ENCODE measurements at places on chromosomes 5 and 9.
A peak's percentile ranks its signal among the peaks of the same experiment; 100 is the strongest.

- no peak for DNase-seq
These were observed 91.4 kb upstream of the PHYKPL start for GRCh38 chr5:178323961-178324360.

GRCh38 chr5:150214289-150214688, 24.4 kb downstream of the SLC6A7 start:
- no peak for DNase-seq

DNA sequence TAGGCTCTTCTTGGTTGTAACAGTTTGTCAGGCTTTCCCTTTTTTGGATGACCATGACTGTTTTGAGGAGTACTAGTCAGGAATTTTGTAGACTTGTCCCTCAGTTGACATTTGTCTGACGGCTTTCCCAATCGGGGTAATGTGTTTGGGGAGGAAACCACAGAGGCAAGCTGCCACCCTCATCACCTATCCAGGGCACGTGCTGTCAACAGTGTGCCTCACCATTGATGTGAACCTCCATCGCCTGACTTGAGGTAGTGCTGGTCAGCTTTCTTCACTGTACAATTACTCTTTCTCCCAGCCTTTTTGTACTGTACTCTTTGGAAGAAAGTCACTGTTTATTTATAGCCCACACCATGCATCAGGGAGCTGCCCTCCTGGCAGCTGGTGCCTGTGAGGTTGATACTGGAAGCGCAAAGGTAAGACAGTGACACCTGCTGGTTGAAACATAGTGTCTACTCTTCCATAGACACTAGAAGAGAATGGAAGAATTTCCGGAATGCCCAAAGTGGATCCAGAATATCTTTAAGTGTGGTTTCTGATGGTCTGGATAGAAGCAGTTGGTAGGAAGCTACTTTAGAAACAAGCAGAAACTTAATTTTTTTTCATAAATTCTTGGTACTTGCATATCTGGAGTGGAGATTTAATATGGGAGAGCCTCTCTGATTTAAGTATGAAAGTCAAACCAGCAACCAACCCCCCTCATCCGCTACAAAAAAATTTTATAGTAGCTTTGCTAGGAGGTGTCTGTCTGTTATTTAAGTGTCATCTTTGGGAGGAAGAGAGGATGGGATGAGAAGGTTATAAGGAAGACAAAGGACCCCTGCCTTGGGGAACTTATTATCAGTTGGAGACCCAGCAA, 69.3 kb downstream of the SNX30 start:
- peak; percentile 62 for DNase-seq

- DNase-seq: no peak
These were observed 42.4 kb downstream of the CERT1 start for GRCh38 chr5:75469017-75469416.

- no peak for DNase-seq
These were observed 112.5 kb upstream of the EMB start for GRCh38 chr5:50553560-50553984.

- DNase-seq: no peak
These were observed 99.8 kb downstream of the ZDHHC21 start for GRCh38 chr9:14593406-14593805.

DNA sequence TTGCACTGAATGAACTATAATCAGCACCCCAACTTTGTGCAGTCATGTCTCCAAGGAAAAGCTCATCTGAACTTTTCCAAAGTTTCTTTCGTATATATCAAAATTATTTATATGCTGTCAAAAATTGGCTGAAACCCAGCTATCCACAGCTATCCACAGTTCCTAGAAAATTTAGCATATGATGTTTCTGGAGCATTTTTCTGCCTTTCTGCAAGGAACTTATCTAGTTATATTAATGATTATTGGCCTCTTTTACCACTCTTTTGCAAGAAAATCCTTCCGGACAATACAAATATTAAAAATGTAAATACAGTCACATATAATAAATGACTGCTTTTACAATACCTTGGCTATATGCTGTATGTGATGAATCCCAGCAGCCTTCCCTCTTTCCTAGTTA, 270.2 kb downstream of the TMEM167A start:
- DNase-seq: no peak

DNA sequence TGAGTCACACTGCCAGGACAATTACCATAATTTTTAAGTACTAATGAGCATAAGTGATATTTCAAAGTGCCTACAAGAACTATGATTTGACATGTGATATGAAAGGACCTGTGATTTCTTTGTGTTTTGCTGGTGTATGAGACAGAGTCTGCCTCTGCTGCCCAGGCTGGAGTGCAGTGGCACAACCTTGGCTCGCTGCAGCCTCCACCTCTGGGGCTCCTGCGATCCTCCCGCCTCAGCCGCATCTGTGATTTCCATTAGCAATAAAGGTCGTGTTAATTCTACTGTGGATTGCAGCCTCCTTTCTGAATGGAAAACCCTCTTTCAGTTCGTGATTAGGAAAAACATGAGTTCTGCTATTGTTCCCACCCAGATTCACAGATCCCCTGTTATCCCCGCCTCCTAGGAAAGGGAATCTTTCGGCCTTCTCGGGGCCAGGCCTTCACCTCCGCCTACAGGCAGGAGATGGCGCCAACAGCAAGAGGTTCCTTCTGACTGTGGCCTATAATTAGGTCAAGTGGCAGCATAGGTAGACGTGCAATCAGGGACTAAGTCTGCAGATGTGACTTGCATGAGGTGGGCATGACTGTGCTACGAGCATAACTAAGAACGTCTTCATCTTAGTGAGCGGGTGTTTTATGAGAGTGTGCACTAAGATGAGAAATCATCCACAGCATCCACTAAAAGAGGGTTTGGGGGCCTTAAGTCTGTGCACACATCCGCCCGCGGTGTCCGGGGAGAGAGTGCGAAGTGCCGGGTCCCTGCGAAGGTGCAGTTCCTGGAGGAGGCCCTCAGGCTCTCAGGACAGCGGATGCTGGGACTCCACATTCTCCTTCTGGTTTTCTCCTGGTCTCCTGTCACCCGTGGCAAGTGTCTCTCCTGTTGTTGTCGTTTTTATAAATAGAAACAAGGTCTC, 23.1 kb downstream of the TRIM7 start:
- peak; percentile 68 for DNase-seq

DNA sequence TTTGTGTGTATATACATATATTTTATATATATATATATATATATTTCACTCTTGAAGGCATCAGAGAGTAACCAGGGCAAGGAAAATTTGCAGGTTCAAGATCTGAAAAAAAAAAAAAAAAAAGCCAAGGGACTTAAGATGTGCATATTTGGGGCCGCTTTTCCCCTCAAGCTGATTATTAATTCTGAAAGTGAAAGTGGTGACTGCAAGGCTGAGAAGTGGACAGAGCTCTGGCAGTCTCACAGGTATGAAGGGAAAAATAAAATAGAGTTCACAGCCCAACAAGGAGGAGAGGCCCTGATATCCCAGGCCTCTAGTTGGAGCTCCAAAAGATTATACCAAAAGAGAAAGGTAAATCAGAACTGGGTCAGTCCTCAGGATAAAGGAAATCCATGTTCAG, 234.4 kb upstream of the GAS1 start:
- no peak for DNase-seq

DNA sequence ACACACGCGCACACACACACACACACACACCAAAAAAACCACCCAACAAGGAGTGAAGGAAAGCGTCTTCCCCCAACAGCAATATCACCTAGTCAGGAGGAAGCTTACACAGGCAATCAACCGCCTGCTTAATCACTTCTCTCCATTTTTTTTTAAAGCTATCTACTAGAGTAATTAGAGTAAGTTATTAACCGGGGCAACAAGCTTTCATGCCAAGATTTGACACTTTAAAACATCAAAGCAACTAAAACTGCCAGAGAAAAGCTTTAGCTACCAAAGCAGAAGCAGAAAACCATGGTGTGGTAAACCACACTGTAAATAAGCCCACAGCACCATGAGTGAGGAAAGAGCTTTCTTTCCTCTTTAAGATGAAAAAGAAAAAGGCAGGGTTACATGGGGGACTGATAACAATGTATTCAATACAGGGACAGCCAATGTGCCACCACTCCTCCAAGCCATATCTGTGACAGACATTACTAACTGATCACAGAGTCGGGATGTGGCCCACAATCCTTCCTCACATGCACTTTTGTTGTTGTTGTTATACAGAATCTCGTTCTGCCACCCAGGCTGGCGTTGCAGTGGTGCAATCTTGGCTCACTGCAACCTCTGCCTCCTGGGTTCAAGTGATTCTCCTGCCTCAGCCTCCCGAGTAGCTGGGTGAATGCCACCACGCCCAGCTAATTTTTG, 282.1 kb downstream of the CRB2 start:
- DNase-seq: no peak

- DNase-seq: no peak
These were observed 47.3 kb downstream of the S1PR3 start for GRCh38 chr9:89038382-89039103.

DNA sequence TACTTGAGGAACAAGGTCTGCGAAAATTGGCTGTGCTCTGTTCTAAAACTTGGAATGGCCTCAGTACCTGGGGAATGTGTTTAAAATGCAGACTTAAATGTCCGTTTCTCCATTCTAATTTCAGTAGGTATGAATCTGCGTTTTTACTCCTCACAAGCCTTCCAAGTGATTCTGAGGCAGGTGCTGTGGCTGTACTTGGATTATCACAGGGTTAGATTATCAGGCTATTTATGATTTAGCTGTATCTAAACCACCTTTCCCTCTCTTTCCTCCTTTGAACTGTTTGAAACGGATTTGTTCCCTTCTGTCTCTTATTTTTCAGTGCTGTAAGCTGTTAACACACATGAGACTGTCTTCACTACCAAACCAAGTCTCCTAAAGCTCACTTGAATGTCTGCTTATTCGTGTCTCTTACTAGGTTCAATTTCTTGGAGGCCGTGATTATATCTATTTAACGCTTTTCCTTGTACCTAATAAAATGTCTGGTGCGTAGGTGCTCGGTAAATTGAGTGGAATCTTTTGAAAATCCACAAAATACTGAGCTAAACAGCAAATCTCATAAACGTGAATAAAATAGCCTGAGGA, 714 bp upstream of the CETN3 start:
- no peak for DNase-seq

- no peak for DNase-seq
These were observed 184.0 kb downstream of the FBXO4 start for GRCh38 chr5:42109006-42109572.

DNA sequence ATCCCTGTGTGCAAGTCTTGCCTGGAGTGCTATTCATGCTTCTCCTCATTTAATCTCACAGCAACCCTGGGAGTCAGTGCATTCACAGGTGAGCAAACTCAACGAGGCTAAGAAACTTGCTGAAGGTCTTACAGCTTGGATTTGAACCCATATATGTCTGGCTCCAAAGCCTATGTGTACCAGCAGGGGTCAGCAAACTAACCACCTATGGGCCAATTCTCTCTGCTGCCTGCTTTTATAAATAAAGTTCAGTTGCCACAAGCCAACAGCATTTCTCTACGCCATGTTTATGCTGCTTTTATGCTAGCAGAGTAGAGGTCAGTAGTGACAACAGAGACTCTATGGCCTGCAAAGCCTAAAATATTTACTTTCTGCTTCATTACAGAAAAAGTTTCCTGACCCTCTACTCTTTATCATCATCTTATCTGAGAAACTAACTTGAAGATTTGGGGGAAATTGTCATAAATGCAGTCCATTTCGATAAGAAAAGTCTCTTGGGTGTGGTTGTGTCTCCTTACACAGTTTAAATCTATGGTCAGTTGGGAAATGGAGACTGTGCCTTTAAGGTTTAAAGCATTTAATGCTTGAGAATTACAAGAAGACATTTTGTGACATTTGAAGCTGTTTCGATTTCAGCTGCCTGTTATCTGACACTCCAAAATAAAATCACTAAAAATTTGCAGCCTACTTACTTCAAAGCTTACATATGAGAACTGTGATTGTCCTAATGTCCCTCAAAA, 137.7 kb downstream of the PRELID2 start:
- DNase-seq: peak; percentile 45

- no peak for DNase-seq
These were observed 140.9 kb downstream of the HSPA4 start for GRCh38 chr5:133192716-133193115.

DNA sequence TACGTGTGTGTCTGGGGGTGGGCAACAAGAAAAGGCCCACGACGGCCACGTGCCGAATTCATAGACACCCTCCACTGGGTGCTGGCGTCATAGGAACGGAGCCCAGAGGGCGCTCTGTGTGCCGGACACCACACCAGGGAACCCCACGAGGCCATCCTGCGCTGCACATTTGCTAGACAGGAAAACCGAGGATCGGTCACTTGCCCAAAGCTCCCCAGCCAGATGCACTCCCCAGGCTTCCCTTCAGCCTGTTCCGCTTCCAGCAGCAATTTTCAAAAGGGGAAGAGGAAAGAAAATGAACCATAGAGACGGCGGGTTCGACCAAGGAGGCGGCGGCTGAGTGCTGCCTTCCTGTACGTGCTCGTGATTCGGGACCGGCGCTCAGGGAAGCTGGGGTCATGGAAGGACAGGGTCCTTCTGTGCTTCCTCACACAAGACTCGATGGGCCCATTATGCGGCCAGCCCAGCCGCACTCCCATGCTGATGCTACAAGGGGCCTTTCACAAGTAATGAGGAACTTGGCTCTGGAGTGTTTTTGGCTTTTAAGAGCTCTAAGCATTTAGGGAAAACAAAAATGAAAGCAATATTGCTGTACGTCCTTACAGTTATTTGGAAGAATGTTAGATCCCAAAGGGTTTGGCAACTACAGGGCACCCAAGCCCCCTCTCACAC, 124.6 kb upstream of the SARDH start:
- DNase-seq: no peak

DNA sequence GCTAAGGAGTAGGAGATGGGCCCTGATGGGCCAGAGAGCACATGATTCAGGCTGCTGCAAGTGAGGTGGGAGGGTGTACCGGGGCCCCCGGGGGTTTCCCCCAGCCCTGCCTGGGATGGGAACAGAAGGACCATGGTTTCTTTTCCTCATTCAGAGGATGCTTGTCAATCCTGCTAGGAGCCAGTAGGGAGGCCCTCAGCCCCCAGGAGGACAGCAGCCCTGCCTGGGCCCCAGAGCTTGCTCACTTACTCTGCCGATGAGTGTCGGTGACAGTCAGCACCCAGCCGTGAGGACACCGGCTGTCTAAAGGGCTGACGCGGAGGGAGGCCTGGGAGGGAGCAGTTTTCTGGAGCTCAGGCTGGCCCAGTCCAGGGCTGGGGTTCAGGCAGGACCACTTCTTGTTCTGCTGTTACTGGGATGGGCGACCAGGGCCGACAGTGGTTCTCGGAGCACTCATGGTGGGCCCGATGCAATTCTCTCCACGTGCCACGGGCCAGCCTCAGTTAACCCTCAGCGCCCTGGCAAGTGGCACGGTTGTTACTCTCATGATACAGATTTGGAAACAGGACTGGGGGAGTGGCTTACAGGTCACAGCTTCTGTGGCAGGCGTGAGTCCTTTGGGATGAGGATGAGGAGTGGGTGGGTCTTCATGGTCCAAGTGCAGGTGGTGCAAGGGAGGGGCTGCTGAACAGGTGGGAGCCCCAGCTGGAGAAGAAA, 1.8 kb downstream of the ARRDC1 start:
- no peak for DNase-seq
